WERI-Rb-1 (cell line): ENCODE measurements at places on chromosomes 4 and X.

GRCh38 chr4:74230902-74231499 is 73.1 kb downstream of the MTHFD2L start:
- no peak for DNase-seq

GRCh38 chr4:127995776-127996175 is 30.6 kb downstream of the ABHD18 start:
- DNase-seq: no peak

DNA sequence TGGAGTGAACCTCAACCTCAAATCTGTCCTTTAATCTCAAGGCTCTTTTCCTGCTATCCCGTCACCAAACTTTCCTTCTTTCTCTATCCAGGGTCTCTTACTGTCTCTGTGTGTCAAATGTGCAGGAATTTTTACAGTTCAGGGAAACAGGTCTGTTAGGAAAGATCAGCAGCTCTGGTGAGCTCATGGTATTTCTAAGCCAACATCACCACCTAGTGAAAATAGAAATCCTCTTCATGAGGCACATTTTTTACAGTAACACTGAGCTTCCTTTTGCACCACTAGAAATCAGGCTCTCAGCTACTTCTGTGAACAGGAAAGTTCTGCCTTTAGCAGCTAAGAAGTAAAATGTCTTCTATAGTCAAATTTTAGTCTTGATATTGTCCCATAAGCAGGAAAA is 39.6 kb downstream of the NUDT11 start:
- DNase-seq: no peak

DNA sequence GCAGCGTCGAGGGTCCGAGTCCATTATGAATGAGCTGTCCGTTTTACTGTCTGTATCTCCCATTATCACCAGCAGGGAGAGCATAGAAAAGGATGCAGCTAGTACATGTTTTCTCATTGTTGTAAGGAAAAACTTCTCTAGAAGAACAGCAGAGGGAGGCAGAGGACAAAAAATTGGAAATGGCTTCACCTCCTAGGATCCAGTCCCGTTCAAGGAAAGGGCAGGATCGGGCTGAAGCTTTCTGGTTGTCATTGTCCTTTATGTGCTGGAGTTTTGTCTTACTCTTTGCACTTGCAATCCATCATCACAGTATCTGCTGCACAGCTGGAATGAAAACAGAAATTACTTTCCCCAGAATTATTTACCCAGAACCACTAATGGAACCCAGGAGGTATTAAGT is 14.7 kb downstream of the NDP start:
- peak; percentile 32 for DNase-seq

DNA sequence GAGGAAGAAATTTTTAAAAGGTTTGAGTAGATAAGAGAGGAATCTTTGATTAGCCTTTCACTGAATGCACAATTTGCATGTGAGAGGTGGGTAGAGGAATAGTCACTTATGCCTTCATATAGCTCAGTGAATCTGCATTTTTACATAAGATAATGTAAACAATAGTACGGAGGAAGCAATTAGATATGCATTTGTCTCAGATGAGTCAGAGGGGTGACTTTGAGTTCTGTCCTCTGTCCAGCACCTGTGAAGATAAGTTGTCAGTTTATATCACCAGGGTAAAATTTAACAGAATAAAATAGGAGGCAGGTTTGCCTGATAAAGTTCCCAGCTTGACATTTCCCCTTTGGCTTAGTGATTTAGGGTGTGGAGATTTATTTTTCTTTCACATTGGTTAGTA is 841.9 kb downstream of the PCDH18 start:
- no peak for DNase-seq

DNA sequence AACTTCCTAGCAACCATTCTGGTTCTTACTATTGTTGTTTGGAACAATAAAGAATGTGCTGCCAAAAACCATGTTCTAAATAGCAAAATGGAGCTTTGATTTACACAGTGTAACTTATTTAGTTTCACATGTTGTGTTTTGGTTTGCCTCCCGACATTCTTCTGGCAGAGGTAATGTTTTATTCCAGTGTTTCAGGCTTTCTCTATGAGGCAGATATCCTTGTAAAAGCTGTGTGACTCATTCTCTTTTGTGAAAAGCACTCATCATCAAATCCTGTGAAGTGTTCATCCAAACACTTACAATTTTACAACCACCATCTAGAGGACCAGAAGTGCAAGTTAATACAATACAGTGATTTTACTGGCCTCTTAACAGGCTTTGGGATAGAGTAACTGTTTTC is 219.0 kb upstream of the GIMD1 start:
- DNase-seq: no peak

GRCh38 chrX:19807414-19807813 is 80.0 kb downstream of the SH3KBP1 start:
- no peak for DNase-seq

- DNase-seq: no peak
Observed at GRCh38 chr4:2977211-2978088, 14.1 kb downstream of the GRK4 start.

GRCh38 chrX:18534949-18535348 is 109.5 kb downstream of the CDKL5 start:
- DNase-seq: no peak

DNA sequence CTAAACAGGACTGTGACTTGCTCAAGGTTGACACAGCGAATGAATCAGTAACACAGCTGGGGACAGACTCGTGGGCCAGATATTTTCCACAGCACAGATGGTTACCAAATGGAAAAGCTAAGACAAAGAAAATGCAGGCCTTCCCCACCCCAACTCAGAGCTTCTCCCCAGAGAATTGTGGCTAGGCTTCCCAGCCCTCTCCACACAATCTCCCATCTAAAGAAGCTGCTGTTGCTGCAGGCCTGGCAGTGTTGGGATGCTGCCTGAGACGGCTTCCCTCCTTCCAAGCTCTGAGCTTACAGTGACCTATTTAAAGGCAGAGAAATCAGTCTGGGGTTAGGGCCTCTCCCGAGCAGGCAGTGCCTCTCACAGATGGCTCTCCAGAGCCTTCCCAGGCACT is 46.5 kb upstream of the PGRMC1 start:
- no peak for DNase-seq

DNA sequence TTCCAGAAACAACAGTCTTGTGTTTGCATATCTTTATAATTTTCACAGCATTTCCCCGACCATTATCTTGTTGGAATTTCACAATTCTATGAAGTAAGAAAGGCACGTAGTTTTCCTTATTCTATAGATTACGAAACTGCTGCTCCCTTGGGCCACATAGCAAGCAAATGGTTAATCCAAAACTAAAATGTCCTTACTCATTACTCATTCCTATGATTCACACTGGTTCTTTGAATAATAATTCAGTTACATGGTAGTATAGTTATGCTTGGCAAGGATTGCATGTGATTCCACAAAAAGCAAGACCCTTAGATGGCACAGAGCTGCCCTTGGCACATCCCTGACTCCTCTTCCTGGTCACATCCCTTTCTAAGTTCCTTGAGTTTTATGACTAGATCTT is 51.2 kb downstream of the OR13H1 start:
- DNase-seq: no peak

- DNase-seq: no peak
Observed at GRCh38 chr4:89949782-89950387, 55.2 kb downstream of the MMRN1 start.

DNA sequence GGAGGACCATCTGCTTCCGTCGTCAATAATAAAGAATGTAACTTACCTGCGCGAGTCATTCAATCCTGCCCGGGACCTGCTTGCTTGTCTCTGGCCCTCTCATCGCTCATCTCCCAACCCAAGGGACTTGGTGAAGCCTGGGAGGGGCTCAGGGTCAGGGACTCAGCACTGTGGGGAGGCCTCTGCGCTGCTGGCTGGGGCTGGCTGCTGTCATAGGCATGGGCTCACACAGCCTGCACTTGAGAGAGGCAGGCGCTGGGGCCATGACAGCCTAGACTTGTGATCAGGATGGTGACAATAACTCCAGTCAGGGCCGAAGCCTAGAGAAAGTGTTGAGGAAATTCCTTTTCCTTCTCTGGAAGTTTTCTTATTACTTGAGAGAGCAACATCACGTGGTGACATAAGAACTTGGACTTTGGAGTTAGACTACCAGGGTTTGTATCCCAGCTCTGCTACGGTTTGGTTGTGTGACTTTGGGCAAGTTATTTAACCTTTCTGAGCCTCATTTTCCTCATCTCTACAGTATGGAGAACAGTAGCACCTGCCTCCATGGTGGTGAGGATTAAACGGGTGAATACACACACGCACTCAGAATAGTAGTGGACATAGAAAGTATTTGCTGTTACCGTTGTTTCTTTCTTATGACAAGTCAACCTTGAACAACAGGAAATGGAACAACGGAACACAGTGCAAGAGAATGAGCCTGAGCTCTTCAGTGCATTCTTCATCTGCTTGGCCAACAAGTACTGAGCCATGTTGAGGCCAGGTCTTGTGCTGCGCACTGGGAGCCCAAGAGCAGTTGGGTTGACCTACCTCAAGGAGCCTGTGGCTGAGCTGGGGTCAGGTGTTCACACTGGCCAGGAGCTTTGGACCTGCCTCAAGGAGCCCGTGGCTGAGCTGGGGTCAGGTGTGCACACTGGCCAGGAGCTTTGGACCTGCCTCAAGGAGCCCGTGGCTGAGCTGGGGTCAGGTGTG is 60.5 kb downstream of the TBC1D14 start:
- DNase-seq: peak; percentile 46
